ENCODE measurements at places on chromosomes 11 and 22.

DNA sequence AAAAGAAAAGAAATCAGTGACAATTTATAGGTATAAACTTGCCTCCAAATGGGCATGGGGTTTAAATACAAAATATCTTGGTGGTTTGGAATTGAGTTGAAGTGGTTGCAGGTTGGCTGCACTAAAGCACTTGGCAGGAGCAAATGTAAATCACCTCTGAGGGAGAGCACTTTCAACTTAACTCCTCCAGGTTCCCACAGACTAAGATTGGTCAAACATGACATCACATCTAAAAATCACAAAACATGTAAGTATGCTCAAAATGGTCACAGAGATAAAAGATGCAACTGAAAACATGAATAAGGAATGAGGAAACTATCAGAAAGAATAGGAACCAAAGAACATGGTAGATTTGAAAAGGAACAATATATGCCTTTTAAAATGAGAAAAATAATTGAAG, 12.3 kb upstream of the SHANK3 start:
- no peak for DNase-seq

DNA sequence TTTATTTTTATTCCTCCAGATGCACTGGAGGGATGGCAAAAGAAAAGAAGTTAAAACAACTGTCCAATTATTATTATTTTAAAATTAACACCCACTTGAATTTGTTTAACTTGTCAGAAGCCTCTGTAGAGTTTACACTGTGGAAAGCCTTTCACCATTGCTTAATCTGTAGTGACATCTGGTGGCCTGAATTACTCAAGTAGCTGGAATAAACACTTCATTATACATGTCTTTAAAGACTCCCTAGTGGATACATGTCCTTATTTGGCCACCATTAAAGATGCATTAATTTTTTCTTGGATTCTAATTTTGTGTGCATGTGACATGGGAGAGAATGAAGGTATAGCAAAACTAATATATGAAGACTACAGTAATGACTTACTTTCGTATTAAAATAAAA, 1496.5 kb downstream of the FAM181B start:
- DNase-seq = peak; percentile 77

GRCh38 chr22:40791241-40791640, 27.9 kb downstream of the SLC25A17 start:
- no peak for DNase-seq

DNA sequence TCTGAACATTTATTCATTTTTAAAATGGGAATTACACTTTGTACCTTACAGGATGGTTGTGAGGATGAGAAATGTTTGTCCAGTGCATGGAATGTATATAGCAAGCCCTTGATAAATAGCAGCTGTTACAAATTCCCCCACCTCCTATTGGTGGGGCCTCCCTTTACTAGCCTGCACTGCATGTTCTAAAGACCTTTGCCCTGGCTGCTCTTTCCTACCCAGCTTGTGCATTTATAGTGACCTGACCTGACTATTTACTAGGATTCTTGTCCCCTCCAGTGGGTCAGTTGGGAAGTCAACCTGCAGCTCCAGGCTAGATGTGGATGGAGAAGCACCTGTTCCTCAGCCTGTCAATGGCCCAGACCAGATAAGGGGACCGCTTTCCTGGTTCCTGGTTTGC, 180.3 kb downstream of the HIPK3 start:
- DNase-seq = no peak

- no peak for DNase-seq
Measured at GRCh38 chr22:37824674-37825641, 1.8 kb downstream of the GALR3 start.

DNA sequence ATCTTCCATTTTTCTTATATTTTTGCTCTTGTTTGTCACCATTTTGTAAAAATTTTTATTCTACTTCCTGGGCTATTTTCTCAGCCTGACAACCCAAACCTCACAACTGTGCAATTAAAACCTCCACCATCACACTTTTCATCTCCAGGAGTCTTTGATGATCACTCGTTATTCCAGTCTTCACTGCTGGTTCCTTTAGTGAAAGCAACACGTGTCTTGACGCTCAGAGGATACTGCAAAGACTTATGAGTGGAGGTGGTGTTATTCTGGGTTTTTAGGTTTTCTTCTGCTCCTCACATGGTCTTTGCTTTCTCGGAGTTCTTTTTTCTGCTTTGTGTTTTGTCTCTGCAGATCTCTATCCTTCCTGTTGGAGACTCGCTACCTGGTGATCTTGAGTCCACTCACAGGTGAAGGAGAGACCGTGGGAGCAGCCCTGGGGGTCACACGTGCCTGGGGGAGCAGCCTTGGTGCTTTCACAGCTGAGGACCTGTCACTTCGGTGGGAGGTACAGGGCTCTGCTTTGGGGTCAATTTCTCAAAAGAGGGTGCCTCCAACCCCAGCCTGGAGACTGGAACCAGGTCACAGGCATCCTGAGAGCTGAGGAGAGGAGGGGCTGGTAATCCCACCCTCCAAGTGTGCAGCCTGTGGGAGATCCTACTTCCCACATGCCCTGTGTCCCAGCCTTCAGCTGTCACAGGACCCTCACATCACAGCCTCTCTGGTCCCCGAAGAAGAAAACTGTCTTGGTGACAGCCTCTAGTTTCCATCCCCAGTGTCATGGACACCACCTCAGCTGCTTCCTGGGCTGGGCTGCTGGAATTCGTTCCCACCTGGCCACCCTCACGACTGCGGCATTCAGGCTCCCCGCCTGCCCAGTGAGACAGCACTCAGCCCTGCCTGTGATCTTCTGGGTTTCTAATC, 11.0 kb downstream of the SULT4A1 start:
- DNase-seq = no peak

DNA sequence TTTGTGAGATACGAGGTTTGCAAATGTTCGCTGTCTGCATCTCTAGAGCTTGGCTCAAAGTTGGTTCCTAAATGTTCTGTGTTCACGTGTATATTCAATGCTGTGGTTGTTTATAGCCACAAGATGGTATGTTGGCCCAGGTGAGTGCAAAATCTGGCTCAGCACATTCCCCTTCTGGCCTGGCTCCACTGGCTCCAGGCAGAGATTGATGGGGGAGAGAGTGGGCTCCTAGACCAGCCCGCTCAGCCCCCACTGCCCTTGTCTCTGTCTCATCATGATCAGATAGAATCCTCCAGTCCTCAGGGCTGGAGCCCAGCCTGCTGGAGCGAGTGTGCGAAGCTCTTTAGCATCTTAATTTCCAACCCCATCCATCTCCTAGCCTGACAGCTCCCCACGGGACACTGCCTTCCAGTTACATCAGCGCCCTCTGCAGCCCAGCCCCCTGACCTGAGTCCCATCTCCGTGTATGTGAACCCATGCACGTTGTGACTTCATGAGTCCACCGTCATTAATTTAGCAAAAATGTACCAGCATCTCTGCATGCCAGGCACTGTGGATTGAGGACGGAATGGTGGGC, 2.0 kb downstream of the P2RX3 start:
- peak; percentile 12 for DNase-seq

DNA sequence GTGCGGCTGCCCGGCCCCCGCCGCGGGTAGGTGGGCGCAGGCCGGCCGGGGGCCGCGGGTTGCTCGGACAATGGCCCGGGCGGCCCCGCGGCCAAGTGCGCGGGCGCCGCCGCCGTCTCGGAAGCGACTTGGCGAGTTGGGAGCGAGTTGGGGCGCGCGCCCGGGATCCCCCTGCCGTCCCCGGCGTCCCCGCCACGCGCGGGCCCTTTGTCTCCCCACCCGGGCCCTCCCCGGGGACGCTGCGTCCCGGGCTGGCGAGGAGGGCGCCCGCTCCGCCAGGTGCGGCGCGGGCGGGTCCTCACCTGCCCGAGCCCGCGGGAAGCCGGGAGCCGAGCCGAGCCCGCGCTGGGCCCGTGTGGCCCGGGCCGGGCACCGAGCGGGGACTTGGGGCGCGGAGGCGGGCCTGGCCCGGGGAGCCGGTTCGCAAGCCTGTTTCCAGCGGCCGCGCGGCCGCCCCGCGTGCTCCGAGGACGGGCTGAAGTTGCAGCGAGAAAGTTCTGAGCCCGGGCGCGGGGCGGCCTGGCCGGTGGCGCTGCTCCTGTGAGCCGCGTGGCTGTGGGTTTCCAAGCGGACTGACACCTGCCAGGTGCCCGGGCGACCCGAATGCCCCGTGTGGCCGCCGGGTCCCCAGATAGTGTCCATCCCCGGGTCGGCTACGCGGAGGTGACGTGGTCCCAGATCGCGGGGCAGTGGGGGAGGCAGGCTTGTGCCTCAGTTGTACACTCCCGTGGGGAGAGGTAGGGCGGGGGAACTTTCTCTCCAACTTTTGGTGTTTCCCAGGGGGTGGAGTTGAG, 586 bp downstream of the LRP5 start:
- DNase-seq = no peak

DNA sequence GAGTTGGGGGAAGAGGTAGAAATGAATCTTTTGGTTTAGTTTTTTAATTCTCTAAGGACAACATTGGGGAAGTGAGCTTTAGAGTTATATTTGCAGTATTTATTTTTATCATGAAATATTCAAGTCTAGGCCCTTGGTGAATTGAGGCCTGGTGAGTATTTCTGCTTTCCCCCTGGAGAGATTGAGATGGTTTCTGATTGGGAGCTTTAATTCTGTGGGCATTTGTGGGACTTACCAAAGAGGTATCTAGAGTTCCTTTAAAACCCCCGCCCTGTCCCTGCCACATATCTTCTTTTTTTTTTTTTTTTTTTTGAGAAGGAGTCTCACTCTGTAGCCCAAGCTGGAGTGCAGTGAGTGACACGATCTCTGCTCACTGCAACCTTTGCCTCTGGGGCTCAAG, 9.6 kb downstream of the ACO2 start:
- no peak for DNase-seq

DNA sequence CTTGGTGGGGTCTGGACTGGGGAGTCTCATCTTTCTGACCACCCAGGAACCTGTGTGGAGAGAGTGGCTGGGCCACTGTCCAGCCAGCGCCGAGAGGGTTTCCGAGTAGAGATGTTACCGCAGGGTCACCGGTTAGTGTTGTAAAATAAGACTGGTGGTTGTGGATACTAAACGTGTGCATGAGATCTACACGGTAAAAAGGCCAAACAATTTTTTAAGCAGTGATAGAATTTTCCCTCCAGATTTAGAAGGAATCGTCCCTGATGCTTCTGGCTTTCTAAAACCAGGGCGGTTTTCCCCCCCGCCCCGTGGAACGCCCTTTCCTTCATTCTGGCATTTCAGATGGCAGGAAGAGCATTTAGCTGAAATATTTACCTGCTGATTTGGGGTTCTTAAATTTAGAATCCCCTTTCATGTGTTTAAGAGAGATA, 72.6 kb upstream of the PPARA start:
- no peak for DNase-seq

DNA sequence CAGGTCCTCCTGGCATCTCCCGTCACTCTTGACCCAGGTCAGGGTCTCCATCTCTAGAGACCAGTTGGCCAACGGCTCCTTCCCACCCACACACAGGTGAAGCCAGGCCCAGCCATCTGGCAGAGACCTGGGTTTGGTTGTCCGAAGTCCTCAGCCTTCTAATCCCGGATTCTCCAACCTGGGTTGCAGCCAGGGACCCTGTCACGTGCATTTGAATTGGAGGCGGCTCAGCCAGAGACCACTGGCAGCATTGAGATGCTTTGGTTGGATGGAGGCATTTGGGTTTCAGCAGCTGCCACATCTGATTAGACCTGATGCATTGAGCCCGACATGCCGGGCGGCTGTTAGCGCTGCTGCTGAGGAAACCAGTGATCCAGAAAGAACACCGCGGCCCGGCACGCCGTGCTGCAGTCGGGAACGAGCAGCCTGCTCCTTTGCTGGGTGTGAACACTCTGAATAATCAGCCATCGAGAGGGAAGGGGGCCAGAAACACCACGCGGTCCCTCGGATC, 163.2 kb downstream of the BRD1 start:
- DNase-seq = no peak

DNA sequence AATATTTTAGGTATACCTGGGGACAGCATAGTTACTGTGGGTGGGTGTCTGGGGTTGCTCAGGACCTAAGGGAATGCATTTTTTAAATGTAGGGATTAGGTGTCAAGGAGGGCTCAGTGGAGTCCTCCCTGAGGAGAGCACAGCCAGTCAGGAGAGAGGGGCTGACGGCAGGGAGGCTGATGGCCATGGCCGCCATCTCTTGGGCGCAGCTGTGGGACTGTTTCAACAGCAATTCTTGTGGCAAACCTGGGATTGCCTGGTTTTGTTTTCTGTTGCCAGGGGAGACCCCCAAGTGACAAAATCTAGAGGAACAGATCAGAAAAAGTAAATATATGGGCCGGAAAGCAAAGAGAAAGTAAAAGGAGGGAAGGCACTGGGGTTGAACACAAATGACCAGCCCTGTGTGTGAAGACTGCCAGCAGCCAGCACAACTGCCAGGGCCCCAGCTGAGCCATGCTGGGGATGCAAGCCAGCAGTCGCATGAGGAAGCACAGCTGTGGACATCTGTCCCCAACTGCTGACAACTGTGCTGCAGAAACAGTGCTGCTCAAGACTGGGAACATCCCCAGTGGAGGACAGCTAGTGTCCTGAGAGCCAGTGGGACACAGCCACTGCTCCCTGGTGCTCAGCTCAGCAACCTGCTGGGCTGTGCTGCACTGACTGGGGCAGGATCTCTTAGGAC, 10.5 kb downstream of the MIF start:
- no peak for DNase-seq

GRCh38 chr11:77027275-77027674, 6.9 kb upstream of the B3GNT6 start:
- DNase-seq = no peak

- no peak for DNase-seq
Measured at GRCh38 chr11:66933531-66933930, 24.7 kb downstream of the PC start.

- no peak for DNase-seq
Measured at GRCh38 chr11:90294091-90294490, 71.2 kb upstream of the CHORDC1 start.

- DNase-seq = no peak
Measured at GRCh38 chr11:62071408-62071807, 52.4 kb upstream of the INCENP start.

DNA sequence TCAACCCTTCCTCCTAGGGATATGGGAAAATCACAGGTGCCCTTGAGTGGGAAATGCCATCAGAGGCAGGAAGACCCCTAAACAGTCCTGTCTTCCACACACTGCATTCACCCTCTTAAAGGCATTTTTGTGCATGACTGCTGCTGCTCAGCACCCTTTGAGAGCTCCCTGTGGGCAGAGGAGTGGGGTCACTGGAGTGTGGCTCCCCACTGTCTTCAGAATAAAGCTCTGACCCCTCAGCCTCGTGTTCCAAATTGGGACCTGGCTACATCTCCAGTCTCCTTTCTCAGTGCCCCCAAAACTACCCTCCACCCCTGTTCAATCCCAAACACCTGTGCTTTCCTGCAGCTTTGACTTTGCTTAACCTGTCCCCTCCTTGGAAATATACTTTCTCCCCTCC, 46.6 kb downstream of the CHRDL2 start:
- no peak for DNase-seq

- no peak for DNase-seq
Measured at GRCh38 chr11:68158580-68158979, 37.4 kb upstream of the CHKA start.

DNA sequence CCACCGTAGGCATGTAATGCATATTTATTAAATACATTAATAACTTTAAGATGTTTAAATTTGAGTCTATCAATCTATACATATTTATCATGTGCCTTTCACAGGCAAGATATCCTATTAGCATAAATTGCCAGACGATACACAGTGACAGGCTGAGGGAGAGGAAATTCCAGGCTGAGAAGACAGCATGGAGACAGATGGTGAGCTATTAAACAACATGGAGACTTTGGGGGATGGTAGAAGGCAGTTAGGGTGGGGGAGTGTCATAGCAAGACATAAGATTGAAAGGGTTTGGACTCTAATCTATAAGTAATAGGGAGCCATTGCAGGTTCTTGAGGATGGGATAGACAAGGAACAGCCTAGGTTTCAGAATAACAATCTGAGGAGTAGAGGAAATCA, 138.5 kb downstream of the NXPE2 start:
- no peak for DNase-seq

Data from NCI-H510A treated with DMSO at 0.1 percent for 48 hours (cell line).